Caki2 (cell line): ENCODE measurements at places on chromosomes 5 and 9.

DNA sequence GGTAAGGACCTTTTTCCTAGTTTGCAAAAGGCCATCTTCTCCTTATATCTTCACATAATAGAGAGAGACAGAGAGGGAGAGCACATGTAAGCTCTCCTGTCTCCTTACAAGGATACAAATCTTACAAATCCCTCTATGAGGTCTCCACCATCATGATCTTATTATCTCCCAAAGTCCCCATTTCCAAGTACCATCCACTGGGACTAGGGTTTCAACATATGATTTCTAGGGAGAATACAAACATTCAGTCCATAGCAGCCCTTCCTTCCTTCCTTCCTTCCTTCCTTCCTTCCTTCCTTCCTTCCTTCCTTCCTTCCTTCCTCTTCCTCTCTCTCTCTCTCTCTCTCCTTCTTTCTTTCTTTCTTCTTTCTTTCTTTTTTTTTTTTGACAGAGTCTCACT lies 1132.9 kb upstream of the WWC1 start:
- DNase-seq: no peak

- no peak for DNase-seq
Measured at GRCh38 chr9:29150606-29151005, 1577.3 kb upstream of the C9orf72 start.

DNA sequence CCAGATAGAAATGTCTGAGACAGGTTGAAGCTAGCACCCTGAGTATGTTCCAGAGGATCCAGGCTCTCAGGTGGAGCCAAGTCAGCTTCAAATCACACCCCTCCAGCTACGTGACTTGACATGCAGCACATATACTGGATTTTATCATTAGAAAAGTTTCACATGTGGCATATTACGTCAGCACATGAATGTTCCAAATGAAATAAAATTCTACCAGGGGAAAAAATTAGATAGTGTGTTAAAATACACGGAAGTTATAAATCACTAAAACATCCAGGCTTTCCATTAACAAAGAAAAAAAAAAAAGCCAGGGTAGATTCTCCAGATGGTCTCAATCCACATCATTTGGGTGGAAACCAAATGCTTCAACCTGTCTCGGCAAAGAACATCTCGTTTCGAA lies 251.6 kb downstream of the MPDZ start:
- DNase-seq: no peak

- no peak for DNase-seq
Measured at GRCh38 chr5:17227868-17228267, 10.4 kb downstream of the BASP1 start.
